8988T (cell line): ENCODE measurements at places on chromosomes 2 and 18.

GRCh38 chr2:98393354-98393753, 47.1 kb downstream of the CNGA3 start:
- DNase-seq = no peak

- DNase-seq = no peak
These were observed 125.4 kb downstream of the RGPD3 start for GRCh38 chr2:106342831-106343251.

DNA sequence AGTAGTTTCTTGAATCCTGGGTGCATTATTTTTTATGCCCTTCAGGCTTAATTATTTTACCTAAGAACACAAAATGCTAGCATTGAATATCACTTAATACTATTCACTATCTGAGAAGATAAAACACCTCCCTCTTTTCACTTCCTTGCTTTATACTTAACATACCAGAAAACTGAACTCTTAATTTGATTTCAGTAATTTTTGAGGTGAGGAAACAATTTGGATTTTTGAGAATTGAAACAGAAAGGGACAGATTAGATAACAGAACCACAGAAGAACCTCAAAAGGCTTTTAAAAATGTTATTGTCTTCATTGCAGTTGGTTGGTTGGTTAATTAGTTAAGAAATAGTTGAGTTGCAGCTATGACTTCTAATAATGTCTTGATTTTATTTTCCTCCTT, 69.5 kb downstream of the GPD2 start:
- DNase-seq = no peak

- DNase-seq = no peak
These were observed 397.4 kb upstream of the SALL3 start for GRCh38 chr18:78582181-78582709.

- no peak for DNase-seq
These were observed 225.0 kb downstream of the ALPK2 start for GRCh38 chr18:58403799-58404455.

GRCh38 chr18:55095584-55095983, 136.3 kb upstream of the CCDC68 start:
- DNase-seq = no peak

- DNase-seq = no peak
These were observed 58.0 kb downstream of the ZNF519 start for GRCh38 chr18:14074187-14074586.

GRCh38 chr2:9703085-9703678, 72.4 kb upstream of the YWHAQ start:
- DNase-seq = no peak

GRCh38 chr2:9095690-9096089, 92.2 kb upstream of the MBOAT2 start:
- DNase-seq = no peak

GRCh38 chr2:8267048-8267447, 414.8 kb upstream of the ID2 start:
- DNase-seq = no peak

GRCh38 chr2:74925361-74925786, 33.1 kb upstream of the POLE4 start:
- no peak for DNase-seq

GRCh38 chr2:219495531-219496122, 3.1 kb upstream of the GMPPA start:
- DNase-seq = peak; percentile 98

GRCh38 chr2:233090879-233091278, 30.7 kb downstream of the INPP5D start:
- DNase-seq = no peak

- DNase-seq = no peak
These were observed 50.8 kb downstream of the DNMT3A start for GRCh38 chr2:25290811-25291495.

GRCh38 chr2:71794611-71795010, 341.2 kb downstream of the DYSF start:
- DNase-seq = no peak

- no peak for DNase-seq
These were observed 25.6 kb downstream of the IKZF2 start for GRCh38 chr2:213125646-213126347.

DNA sequence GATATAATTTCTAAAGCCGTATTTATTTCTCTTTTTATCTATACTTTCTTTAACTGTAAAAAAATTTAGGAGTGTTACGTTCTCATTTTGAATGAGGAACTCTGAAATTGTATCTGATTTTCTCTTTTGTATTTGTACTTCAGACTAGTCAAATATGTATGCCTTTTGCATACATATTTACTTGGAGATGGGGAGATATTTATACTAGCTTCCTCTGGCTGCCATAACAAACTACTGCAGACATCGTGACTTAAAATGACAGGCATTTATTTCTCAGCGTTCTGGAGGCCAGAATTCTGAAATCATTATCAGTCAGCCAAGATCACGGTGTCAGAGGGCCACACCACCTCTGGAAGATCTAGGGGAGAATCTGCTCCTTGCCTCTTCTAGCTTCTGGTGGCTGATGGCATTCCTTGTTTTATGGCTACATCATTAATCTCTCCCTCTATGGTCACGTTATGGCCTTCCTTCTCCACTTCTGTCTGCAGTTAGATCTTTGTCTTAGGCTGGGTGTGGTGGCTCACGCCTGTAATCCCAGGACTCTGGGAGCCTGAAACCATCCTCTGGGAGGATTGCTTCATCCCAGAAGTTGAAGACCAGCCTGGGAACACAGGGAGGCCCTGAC, 8.2 kb downstream of the LCLAT1 start:
- DNase-seq = no peak

DNA sequence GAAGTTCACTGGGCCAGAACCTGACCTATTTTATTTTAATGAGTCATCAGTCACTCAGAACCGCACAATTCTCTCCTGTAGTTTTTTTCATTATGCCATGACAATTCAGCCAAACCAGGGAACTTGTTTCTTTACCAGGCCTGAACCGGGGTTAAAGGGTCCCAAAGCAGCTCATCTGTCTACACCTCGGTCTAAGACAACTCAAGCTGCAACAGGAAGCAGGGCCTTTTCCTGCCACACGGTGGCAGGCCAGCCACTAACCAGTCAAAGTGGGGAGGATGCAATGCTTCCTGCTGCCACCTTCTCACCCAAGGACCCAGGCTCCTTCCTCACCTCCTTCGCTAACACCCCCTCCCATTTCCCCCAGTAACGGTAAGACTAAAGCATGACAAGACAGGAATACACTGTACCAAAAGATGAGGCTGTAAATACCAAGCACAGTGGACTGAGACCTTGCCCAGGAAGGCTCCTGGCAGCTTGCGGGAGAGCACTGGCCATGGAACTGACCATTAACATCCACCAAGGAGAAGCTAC, 56.7 kb upstream of the ACKR3 start:
- DNase-seq = peak; percentile 40

DNA sequence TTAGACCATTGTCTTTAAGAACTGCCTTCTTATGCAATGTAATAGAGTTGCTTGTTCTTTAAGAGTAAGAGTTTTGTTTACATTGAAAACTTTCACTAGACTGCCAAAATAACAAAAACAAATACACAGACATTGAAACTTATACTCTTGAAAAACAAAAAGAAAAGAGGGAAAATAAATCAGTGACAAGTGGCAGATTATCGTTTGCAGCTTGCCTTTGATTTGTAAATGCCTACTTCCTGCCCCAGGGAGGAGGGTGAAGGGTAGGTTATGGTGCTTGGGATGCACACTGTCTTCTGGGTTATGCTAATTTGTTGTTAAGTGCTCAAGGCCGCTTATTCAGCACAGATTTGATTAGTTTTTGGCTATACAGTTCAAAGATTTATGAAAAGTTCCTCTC, 198.7 kb downstream of the TGIF1 start:
- DNase-seq = no peak

GRCh38 chr2:114745700-114746099, 303.3 kb downstream of the DPP10 start:
- no peak for DNase-seq

DNA sequence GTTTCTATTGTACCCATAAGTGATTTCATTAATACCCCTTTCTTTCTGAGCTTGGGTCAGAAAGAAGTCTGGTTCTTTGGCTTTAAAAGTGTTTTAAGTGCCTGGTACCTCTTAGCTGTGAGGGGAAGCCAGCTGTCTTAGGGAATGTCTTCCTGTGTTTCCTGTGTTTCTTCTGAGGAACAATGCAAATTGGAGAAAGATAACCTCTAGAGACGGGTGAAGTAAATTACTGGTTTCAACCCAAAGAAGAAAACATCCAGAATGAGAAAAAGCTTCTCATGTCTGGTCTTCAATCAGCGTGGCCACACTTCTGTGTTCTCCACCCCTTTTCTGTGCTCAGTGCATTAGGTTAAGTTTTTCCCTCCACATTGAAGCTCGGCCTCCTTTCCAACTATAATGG, 10.2 kb upstream of the CHN1 start:
- DNase-seq = no peak

- DNase-seq = no peak
These were observed 37.9 kb downstream of the TRIB2 start for GRCh38 chr2:12754643-12755042.

- DNase-seq = peak; percentile 89
These were observed 779 bp downstream of the PTPRN start for GRCh38 chr2:219308142-219309101.
